ENCODE measurements at places on chromosomes 7 and 10. TPM values are rescaled to one million over a fixed set of nuclear protein-coding genes. Genes with fewer than 3 reads are reported as not detected.

The NCF1 gene
- total RNA-seq, result not detected

The PKD2L1 gene
- total RNA-seq, result not detected

The PAOX gene
- 2.4 TPM for total RNA-seq

The OR2A12 gene
- total RNA-seq, result not detected

The DLG5 gene
- total RNA-seq, result 53.4 TPM

The WNT16 gene
- total RNA-seq, result 0.15 TPM

DNA sequence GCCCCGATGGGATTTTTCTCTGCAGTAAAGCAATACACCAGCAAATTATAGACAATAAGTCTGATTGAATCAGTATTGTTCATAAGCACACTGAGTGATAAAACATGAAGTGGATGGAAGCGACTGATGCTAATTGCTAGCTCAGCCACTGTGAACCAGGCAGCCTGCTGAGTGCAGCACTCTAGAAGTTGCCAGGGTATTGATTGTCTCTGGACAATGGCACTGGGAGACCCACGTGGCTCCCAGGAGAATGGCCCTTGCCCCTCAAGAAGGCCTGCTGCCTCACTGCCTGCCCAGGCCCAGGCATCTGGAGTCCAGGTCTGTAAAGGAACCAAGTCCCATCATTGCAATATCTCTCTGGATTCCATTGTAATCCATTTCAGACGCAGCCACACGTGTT is 80.4 kb upstream of the TCERG1L start:
- DNase-seq, result no peak

- no peak for DNase-seq
These were observed 138.0 kb downstream of the LHPP start for GRCh38 chr10:124599588-124600050.

DNA sequence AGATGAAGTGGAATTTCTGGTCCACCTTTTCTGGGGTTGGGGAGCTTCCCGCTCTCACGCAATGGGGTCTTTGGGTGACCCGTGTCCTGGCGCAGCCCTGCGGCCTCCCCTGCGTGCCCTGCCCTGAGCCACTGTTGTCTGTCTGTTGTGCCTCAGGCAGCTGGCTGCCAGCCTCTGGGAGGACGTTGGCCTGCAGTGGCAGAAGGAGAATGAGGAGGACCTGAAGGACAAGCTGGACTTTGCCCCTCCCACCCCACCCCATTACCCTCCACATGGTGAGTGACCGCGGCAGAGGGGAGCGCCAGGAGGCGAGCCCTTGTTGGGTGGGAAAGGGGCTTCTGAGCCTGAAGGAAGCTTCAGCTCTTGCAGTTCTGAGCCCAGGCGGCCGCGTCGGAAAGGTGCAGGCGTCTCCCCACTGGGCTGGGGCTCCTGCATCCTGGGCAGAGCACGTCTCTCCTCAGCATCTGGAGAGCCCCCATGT is 14.2 kb upstream of the PRKAR1B start:
- no peak for DNase-seq

- DNase-seq, result no peak
These were observed 193.1 kb downstream of the SORCS1 start for GRCh38 chr10:106971411-106971831.

DNA sequence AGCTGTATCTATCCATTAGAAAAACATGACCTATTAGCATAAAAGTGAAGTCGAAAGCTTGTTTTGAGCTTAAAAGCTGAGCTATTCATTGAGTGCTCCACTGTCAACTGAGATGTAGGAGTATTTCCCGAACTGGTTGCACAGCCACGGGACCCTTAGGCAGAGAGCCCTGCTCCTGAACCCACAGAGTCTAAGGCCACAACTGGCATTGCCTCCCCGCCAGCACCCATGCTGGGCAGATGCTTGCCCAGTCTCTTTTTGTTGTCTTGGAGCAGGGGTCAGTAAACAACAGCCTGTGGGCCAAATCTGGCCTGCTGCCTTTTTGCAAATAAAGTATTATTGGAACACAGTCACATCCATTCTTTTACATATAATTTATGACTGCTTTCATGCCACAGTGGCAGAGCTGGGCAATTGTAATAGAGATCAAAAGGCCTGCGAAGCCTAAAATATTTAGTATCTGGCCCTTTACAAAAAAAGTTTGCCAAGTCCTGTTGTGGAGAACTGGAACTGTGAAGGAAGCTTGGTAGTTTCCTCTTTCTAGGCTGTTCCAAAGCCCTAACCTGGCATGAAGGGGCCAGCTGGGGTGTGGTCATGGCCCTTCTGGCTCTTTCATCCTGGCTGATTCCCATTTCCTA is 58.4 kb upstream of the WAPL start:
- DNase-seq, result no peak

DNA sequence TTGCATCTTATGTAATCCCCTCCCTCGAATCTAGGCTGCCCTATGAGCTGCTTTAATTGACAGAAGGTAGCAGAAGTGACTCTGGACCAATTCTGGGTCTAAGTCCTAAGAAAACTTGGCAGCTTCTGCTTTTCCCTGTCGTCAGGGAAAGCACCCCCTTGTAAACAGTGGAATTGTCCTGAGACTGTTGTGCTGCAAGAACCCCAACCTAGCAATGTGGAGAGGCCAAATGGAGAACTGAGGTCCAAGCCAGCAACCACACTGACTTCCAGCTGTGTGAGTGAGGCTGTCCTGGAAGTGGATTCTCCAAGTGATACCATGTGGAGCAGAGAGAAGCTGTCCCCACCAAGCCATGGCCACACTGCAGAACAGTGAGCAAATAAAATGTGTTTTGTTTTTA is 75.5 kb downstream of the ARHGAP22 start:
- no peak for DNase-seq

DNA sequence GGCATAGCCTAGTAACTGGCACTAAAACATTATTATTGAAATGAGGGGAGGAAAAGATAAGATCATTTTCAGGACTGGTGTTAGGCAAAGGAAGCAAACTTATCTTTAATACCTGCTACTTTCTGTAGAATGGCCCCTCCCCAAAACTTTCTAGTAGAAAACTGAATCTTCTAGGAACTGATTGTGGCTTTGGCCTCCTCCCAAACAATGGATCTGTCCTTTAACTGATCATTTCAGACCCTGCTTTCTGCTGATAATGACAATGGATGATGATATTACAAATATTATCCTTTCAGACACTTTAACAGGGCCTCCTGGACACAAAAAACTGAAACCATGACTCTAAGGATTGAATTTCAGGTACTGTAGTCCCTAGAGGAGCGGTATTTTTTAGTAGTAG is 55.1 kb downstream of the EZH2 start:
- no peak for DNase-seq
